ENCODE measurements at places on chromosomes 16 and 17.
A peak's percentile ranks its signal among the peaks of the same experiment; 100 is the strongest.

- ATAC-seq = no peak
Observed at GRCh38 chr17:39923230-39923629, 4.2 kb downstream of the ORMDL3 start.

DNA sequence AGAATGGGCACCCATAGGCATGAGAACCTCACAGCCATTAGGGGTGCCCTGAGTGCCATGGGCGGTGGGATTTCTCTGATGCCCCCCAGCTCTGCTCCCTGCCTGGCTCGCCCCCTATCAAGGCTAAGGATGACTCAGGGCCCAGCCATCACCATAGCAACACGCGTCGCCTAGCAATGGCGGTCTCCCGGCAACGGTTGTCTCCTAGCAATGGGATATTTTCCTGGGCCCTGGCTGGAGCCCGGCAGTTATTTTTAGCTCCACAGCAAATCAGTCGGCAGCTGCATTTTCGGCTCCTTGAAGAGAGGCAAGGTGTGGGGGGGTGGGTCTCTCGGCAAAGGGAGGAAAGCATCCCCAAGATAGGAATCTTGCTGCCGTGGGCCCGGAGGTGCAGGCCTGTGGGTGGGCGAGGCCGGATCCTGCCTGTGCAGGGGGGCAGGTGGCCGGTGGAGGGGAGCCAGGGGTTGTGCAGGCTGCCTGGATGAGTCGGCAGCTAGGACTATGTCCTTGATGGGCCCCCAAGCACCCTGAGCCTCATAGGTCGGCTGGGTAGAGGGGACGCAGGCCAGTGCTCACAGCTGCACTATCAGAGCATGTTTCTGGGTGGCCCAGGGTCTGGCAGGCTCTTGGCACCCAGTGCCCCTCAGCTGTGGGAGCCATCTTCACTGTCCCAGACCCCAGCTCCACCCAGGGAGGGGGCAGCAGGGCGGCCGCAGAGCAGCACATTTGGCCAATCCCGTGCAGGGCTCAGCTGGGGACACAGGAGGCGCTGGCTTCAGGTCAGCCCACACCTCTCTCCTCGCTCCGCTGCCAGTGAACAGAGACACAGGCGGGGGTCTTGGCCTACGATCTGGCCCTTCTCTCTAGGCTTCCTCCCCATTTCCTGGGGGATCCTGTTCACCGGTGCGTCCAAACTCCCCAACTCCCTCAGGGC, 4.2 kb upstream of the FBXL16 start:
- no peak for ATAC-seq

- peak; percentile 23 for ATAC-seq
Observed at GRCh38 chr17:74454197-74455024, 12.0 kb upstream of the CD300A start.

GRCh38 chr17:30300818-30301217, 9.1 kb upstream of the BLMH start:
- no peak for ATAC-seq

GRCh38 chr16:24701521-24701951, 27.9 kb upstream of the TNRC6A start:
- no peak for ATAC-seq

- ATAC-seq = peak; percentile 12
Observed at GRCh38 chr17:44781551-44782325, 22.9 kb downstream of the ADAM11 start.

- ATAC-seq = no peak
Observed at GRCh38 chr16:85625053-85625452, 11.9 kb downstream of the GSE1 start.

DNA sequence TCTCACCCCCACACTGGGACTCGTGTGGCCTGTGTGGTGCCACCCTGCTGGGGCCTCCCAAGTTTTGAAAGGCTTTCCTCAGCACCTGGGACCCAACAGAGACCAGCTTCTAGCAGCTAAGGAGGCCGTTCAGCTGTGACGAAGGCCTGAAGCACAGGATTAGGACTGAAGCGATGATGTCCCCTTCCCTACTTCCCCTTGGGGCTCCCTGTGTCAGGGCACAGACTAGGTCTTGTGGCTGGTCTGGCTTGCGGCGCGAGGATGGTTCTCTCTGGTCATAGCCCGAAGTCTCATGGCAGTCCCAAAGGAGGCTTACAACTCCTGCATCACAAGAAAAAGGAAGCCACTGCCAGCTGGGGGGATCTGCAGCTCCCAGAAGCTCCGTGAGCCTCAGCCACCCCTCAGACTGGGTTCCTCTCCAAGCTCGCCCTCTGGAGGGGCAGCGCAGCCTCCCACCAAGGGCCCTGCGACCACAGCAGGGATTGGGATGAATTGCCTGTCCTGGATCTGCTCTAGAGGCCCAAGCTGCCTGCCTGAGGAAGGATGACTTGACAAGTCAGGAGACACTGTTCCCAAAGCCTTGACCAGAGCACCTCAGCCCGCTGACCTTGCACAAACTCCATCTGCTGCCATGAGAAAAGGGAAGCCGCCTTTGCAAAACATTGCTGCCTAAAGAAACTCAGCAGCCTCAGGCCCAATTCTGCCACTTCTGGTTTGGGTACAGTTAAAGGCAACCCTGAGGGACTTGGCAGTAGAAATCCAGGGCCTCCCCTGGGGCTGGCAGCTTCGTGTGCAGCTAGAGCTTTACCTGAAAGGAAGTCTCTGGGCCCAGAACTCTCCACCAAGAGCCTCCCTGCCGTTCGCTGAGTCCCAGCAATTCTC, 27.4 kb downstream of the STH start:
- no peak for ATAC-seq

DNA sequence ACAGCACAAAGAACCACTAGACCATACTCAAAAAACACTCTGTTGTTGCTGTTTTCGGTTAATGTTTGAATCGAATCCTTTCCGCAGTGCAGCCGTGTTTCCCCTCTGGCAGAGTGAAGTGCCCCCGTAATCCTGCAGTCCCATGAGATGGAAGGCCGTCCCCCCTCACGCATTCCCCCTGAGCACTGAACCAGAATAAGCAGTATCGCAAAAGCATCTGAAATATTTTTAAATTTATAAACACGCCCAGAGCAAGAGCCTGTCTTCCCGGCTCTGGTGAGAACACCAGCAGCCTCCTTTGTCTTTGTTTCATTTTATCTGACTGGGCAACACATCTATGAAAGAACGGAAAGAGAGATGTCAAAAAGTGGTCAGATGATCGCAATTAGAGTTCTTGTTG, 121.0 kb upstream of the ADAMTS18 start:
- no peak for ATAC-seq
